Neural cell (in vitro differentiated cells): ENCODE measurements at places on chromosomes 2 and 18. TPM values are rescaled to one million over a fixed set of nuclear protein-coding genes. Genes with fewer than 3 reads are reported as not detected.

Gene MZT2A
- 146 and 163 TPM in 2 replicates for polyA plus RNA-seq

Gene IL1RL1
- polyA plus RNA-seq, result not detected in 2 replicates

Gene ADAM23
- polyA plus RNA-seq, result 55.0 and 75.2 TPM in 2 replicates

Gene ATP5MC3
- 261 and 303 TPM in 2 replicates for polyA plus RNA-seq

Gene POTEF
- polyA plus RNA-seq, result 1.0 and 2.3 TPM in 2 replicates

Gene IL37
- polyA plus RNA-seq, result not detected in 2 replicates

Gene ADD2
- polyA plus RNA-seq, result 52.5 and 73.6 TPM in 2 replicates

Gene XDH
- polyA plus RNA-seq, result 0.36 and 0.48 TPM in 2 replicates

Gene ICA1L
- 61.2 and 61.4 TPM in 2 replicates for polyA plus RNA-seq

Gene REG3G
- polyA plus RNA-seq, result not detected in 2 replicates

Gene RAB12
- 84.3 and 102 TPM in 2 replicates for polyA plus RNA-seq

Gene HADHB
- polyA plus RNA-seq, result 30.1 and 30.5 TPM in 2 replicates

Gene C1QL2
- not detected in 2 replicates for polyA plus RNA-seq

Gene MPP4
- polyA plus RNA-seq, result 0.38 TPM in 1 of 2 replicates, not detected in the other

Gene CASP8
- 0.72 TPM in 1 of 2 replicates, not detected in the other for polyA plus RNA-seq

Gene DSC3
- 0.10 TPM in 1 of 2 replicates, not detected in the other for polyA plus RNA-seq

Gene MRPL30
- 43.1 and 49.0 TPM in 2 replicates for polyA plus RNA-seq

Gene PFN4
- 1.3 TPM in 1 of 2 replicates, not detected in the other for polyA plus RNA-seq

Gene NGEF
- polyA plus RNA-seq, result 5.2 and 5.7 TPM in 2 replicates

Gene CCDC68
- polyA plus RNA-seq, result 0.26 and 0.30 TPM in 2 replicates

Gene GCKR
- polyA plus RNA-seq, result 2.3 and 2.5 TPM in 2 replicates

Gene RELCH
- 79.1 and 80.2 TPM in 2 replicates for polyA plus RNA-seq

Gene SLC11A1
- polyA plus RNA-seq, result 0.04 TPM in 1 of 2 replicates, not detected in the other

Gene ALLC
- 0.33 TPM in 1 of 2 replicates, not detected in the other for polyA plus RNA-seq

Gene KDM3A
- polyA plus RNA-seq, result 51.2 and 54.6 TPM in 2 replicates

Gene CD8A
- polyA plus RNA-seq, result 1.5 and 2.2 TPM in 2 replicates

Gene C18orf63
- polyA plus RNA-seq, result not detected in 2 replicates

Gene ANKRD30BL
- not detected in 2 replicates for polyA plus RNA-seq

Gene SLC8A1
- 17.3 and 18.7 TPM in 2 replicates for polyA plus RNA-seq

Gene DSC2
- polyA plus RNA-seq, result 14.5 and 16.3 TPM in 2 replicates

Gene MTCL1
- polyA plus RNA-seq, result 20.8 and 23.1 TPM in 2 replicates

Gene SIX2
- 0.16 TPM in 1 of 2 replicates, not detected in the other for polyA plus RNA-seq

Gene NETO1
- 0.16 and 0.45 TPM in 2 replicates for polyA plus RNA-seq

Gene TMEM169
- 28.8 and 29.6 TPM in 2 replicates for polyA plus RNA-seq

Gene UGT1A8
- polyA plus RNA-seq, result not detected in 2 replicates

Gene UGT1A5
- polyA plus RNA-seq, result not detected in 2 replicates

Gene SOX11
- 135 and 146 TPM in 2 replicates for polyA plus RNA-seq

Gene ASAP2
- 41.0 and 54.6 TPM in 2 replicates for polyA plus RNA-seq

Gene SLC9A4
- polyA plus RNA-seq, result 0.06 and 0.15 TPM in 2 replicates

Gene CCDC148
- polyA plus RNA-seq, result 1.5 and 1.8 TPM in 2 replicates

Gene ZSWIM2
- 0.86 TPM in 1 of 2 replicates, not detected in the other for polyA plus RNA-seq

Gene CFC1B
- not detected in 2 replicates for polyA plus RNA-seq

Gene DSC1
- polyA plus RNA-seq, result not detected in 2 replicates

Gene IL36B
- not detected in 2 replicates for polyA plus RNA-seq

Gene PDE11A
- polyA plus RNA-seq, result 0.14 and 0.89 TPM in 2 replicates

Gene MEP1B
- not detected in 2 replicates for polyA plus RNA-seq
